ENCODE measurements at places on chromosomes 11 and 22. TPM values are rescaled to one million over a fixed set of nuclear protein-coding genes. Genes with fewer than 3 reads are reported as not detected.

P4HA3 gene
- total RNA-seq: 0.45 TPM

DNA sequence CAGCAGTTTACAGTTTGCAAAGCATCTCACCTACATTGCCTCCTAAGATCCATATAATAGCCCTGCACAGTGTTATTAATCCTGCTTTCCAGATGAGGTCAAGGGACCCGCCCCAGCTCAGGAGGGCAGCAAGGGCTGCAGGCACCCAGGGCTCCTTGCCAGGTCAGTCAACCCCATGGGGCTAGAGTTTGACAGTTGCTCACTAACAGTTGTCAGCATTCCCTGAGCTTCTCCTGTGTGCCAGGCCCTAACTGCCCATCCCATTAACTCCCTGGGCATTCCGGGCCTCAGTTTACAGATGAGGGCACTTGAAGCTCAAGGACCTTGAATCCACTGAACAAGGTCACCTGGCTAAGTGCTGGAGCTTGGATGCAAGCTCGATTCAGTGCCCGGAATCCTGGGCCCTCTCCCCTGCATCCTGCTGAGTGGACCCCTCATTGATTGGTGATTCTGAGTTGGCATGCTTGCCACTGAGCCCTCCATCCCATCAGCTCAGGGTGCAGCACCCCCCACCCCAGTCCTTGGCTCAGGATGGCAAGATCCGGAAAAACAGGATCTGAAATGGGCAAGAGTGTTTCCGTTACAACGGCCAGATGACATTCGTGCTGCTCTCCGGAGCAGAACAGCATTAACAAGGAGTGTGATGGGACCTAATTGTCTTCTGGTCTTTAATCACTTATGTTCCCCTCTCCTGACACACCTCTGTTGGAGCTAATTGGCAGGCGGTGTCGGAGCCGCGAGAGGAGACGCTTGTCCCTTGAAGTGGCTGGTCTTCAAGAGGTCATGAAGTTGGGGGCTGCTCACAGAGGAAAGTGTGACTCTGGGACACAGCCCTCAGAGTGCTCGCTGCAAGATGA lies 87.4 kb upstream of the SHISAL1 start:
- H3K36me3 ChIP-seq: no peaks in the 10 kb centered on the region
- no peaks in the 10 kb centered on the region for H3K4me1 ChIP-seq
- no peak overlapping the region for H3K27ac ChIP-seq
- no peak overlapping the region for H3K4me3 ChIP-seq
- H3K27me3 ChIP-seq: no peaks in the 10 kb centered on the region

DNA sequence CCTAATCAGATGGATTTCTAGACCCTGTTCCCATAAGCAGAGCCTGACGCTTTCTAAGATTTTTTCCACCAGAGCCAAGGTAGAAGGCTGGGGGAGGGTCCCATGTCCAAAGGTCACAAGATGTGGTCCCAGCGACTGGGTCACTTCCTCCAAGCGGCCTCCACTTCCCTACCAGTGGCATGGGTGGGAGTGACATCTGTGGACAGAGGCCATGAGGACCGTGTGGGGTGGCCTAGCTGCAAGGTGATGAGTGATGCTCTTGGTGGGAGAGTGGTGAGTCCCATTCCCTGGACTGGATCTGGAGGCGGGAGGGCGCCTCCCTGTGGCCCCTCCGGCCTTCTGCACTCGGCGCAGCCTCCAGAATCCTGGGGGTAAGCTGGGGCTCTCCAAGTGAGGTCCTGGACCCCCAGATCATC lies 32.4 kb upstream of the PRR5 start:
- no peaks in the 10 kb centered on the region for H3K36me3 ChIP-seq
- no peak overlapping the region for H3K27ac ChIP-seq
- no peak overlapping the region for H3K4me3 ChIP-seq
- DNase-seq: no peak
- H3K27me3 ChIP-seq: no peaks in the 10 kb centered on the region

DNA sequence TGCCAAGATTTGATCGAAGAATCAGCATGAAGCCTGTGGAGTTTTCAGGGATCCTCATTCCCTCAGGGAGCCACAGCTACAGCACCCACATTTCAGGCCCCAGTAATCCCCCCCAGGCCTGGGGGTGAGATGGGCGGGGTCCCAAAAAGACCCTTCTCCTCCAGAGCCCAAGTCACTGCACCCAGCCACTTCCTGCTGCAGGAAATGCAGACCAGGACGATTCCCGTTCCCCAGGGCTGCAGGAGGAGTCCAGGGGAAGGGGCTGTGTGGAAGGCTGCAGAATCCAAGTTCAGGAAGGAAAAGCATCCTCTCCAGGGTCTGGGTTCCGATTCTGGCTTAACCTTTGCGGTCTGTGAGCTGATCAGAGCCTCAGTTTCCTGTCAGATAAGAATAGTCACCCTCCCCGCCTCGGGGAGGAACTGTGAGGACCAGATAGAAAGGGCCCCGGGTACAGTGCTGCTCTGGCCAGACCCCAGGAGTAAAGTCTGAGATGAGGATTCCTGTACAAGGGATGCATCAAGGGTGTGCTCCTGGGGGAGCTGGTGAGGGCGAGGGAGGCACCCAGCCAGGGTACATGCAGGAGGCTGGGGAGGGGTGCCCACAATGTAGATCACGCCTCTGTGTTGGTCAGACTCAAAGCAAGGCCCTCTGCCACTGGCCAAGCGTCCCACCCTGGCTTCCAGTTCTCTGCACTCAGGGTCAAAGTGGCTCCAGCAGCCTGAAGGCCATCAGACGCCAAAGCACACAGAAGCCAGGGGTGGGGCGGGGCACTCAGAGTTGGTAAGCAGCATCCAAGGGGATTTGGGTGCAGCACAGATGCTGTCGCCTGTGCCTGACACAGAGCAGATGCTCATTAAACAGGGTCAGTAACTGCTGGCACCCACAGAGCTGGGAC lies 30.1 kb upstream of the TP53I11 start:
- no peak overlapping the region for H3K4me3 ChIP-seq
- DNase-seq: no peak
- H3K4me1 ChIP-seq: no peaks in the 10 kb centered on the region

- H3K36me3 ChIP-seq: no peaks in the 10 kb centered on the region
- H3K4me1 ChIP-seq: peaks cover 5% of the 10 kb centered on the region
- DNase-seq: no peak
- no peak overlapping the region for H3K4me3 ChIP-seq
- no peaks in the 10 kb centered on the region for H3K27me3 ChIP-seq
Measured at GRCh38 chr11:15773476-15774387, 582.6 kb downstream of the SOX6 start.

GRCh38 chr11:7672960-7673723 lies at the start of gene CYB5R2:
Gene CYB5R2 (minus strand): TSS chr11:7673500. CDS start chr11:7672825, 675 bp downstream.
- no peaks in the 10 kb centered on the region for H3K36me3 ChIP-seq
- peaks cover 6% of the 10 kb centered on the region for H3K4me1 ChIP-seq
- DNase-seq: peak; percentile 82
- peak within 1 kb of the TSS; percentile 63 for H3K27ac ChIP-seq

DNA sequence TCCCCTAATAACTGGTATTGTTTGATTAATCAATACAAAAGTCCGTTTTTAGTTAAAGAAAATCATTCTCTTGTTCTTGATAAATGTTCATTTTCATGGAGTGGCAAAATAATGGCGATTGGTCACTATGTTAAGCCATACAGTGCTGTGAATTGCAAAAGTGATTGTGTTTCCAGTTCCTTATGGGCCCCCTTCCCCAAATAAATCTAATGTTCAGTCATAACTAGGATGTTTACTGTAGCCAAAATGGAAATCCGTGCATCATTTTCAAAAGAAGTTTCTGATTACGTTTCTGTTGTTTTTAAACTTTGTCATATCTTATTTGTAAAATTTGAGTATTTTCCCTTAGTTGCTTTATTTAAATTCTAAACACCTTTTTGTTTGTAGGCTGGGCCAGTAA lies 845 bp downstream of the RBM7 start:
- peak overlapping the region; percentile 80 for H3K4me3 ChIP-seq
- peak overlapping the region; percentile 100 for H3K27ac ChIP-seq
- H3K36me3 ChIP-seq: no peaks in the 10 kb centered on the region
- no peak for DNase-seq
- no peaks in the 10 kb centered on the region for H3K27me3 ChIP-seq
- peaks cover 4% of the 10 kb centered on the region for H3K4me1 ChIP-seq

GRCh38 chr11:131924001-131924400 lies 553.6 kb downstream of the NTM start:
- DNase-seq: no peak
- H3K4me3 ChIP-seq: no peak overlapping the region
- no peaks in the 10 kb centered on the region for H3K4me1 ChIP-seq
- H3K27ac ChIP-seq: no peak overlapping the region

- H3K4me3 ChIP-seq: no peak overlapping the region
- no peaks in the 10 kb centered on the region for H3K4me1 ChIP-seq
- no peak for DNase-seq
Measured at GRCh38 chr11:45671246-45672171, 6.1 kb upstream of the CHST1 start.

FSHB gene
- total RNA-seq: not detected

GRCh38 chr11:30479899-30480298 lies 106.3 kb downstream of the MPPED2 start:
- H3K27me3 ChIP-seq: no peaks in the 10 kb centered on the region
- no peaks in the 10 kb centered on the region for H3K4me1 ChIP-seq
- DNase-seq: no peak
- no peaks in the 10 kb centered on the region for H3K36me3 ChIP-seq
- no peak overlapping the region for H3K27ac ChIP-seq

DNA sequence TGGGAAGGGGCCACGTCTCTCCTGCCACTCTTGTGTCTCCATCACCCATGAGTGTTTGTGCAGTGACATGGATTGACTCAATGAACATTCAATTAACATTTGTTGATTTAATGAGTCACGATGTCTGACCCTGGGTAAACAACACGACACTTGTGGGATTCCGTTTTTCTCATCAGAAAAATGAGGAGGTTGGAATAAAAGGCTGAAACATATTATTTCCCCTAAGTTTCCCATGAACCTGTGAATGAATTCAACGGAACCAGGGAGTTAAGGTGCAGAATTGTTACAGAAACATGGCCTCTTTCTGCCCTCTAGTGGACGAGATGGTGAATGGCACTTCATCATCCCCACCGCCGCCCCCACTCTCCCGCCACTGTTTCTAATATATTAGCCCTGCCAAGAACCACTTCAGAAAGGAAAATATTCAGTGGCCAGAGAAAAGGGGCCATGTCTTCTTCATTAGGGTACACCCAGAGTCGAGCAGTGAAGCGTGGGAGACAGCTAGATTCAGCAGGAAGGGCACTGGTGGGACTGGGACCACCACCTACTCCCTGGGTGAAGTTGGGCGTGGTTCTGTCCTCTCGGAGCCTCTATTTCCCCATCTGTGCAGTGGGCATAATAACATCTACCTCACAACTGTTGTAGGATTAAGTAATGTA lies 46.3 kb upstream of the SYT13 start:
- H3K27me3 ChIP-seq: no peaks in the 10 kb centered on the region
- peak overlapping the region; percentile 2 for H3K4me3 ChIP-seq
- peak overlapping the region; percentile 31 for H3K27ac ChIP-seq
- no peaks in the 10 kb centered on the region for H3K36me3 ChIP-seq
- peak; percentile 67 for DNase-seq

- no peak for DNase-seq
- H3K27ac ChIP-seq: no peak overlapping the region
- H3K4me1 ChIP-seq: no peaks in the 10 kb centered on the region
- H3K27me3 ChIP-seq: no peaks in the 10 kb centered on the region
Measured at GRCh38 chr11:7643314-7643713, 30.0 kb downstream of the CYB5R2 start.

ANO1 gene
- total RNA-seq: 24.1 TPM

OR8D1 gene
- not detected for total RNA-seq

GRCh38 chr11:79253280-79253679 lies 187.6 kb downstream of the TENM4 start:
- DNase-seq: no peak
- H3K4me3 ChIP-seq: no peak overlapping the region
- no peaks in the 10 kb centered on the region for H3K27me3 ChIP-seq
- H3K4me1 ChIP-seq: peaks cover 8% of the 10 kb centered on the region
- no peaks in the 10 kb centered on the region for H3K36me3 ChIP-seq

CCDC157 gene
- total RNA-seq: 2.4 TPM

ACER3 gene
- total RNA-seq: 20.7 TPM

OR52N4 gene
- total RNA-seq: 0.84 TPM

GRCh38 chr22:34702279-34702678 lies 363.7 kb upstream of the ISX start:
- no peak overlapping the region for H3K4me3 ChIP-seq
- H3K27ac ChIP-seq: no peak overlapping the region
- no peaks in the 10 kb centered on the region for H3K36me3 ChIP-seq
- no peaks in the 10 kb centered on the region for H3K4me1 ChIP-seq
- no peaks in the 10 kb centered on the region for H3K27me3 ChIP-seq
- no peak for DNase-seq

DNA sequence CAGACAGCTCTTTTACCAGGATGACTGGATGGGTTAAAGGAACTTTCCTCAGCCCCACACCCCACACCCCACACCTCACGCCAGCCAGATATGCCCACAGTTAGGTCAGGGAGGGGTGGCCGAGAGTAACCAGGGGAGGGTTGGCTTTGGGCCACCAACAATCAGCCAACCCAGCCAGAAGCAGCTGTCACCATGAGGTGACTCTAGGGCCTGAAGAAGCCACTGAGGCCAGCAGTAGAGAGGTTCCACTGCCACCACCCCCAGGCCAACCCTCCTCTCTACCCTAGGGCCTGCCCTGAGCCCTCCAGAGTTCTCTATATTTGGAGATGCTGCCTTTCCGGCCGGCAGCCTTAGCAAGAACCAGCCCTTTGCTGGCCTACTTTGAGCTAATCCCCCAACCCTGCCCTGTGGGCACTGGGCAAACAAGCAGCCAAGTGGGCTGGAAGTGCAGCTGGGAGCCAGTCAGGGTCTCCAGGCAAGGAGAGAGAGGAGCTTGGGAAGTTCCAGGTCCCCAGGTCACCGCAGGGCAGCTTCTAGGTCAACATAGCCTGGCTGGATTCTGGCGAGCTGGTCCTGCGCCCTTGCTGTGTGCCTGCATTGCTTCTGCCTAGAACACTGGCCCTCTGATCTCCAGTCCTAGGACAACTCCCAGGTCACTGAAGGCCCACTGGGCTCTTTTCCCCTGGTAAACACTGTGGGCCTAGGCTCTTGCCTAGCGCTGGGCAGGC lies 12.0 kb upstream of the SYT8 start:
- DNase-seq: no peak
- no peak overlapping the region for H3K27ac ChIP-seq
- no peak overlapping the region for H3K4me3 ChIP-seq
- H3K27me3 ChIP-seq: no peaks in the 10 kb centered on the region

FGF19 gene
- 0.31 TPM for total RNA-seq

DNA sequence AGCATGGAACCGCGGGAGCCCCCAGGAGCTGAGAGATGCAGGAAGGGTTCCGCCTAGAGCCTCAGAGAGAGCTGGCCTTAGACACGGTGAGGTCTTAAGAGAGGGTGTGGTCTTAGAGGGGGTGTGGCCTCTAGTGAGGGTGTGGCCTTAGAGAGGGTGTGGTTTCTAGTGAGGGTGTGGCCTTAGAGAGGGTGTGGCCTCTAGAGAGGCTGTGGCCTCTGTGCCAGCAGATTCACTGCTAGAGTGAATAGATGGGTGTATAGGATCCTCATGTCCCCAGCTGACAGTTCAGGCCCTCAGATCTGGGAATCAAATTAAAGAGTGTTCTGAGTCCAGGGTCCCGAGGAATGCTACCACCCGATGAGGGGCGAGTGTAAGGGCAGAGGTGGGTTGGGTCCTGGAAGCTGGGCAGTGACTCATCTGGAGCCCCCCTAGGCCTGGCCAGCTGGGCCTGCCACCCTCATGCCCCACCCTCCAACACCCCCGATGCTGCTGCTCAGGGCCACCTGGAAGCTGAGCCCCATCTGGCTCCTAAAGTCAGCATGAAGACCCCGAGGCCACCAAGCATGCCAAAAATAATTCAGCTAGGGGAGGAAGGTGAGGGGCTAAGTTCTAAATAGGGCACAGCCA lies 49.5 kb downstream of the IGF2 start:
- peaks cover 2% of the 10 kb centered on the region for H3K4me1 ChIP-seq
- no peak overlapping the region for H3K4me3 ChIP-seq
- H3K27ac ChIP-seq: no peak overlapping the region
- no peaks in the 10 kb centered on the region for H3K27me3 ChIP-seq

All from ovary (tissue), 10 donors.